ENCODE measurements at places on chromosomes 6 and 20.

DNA sequence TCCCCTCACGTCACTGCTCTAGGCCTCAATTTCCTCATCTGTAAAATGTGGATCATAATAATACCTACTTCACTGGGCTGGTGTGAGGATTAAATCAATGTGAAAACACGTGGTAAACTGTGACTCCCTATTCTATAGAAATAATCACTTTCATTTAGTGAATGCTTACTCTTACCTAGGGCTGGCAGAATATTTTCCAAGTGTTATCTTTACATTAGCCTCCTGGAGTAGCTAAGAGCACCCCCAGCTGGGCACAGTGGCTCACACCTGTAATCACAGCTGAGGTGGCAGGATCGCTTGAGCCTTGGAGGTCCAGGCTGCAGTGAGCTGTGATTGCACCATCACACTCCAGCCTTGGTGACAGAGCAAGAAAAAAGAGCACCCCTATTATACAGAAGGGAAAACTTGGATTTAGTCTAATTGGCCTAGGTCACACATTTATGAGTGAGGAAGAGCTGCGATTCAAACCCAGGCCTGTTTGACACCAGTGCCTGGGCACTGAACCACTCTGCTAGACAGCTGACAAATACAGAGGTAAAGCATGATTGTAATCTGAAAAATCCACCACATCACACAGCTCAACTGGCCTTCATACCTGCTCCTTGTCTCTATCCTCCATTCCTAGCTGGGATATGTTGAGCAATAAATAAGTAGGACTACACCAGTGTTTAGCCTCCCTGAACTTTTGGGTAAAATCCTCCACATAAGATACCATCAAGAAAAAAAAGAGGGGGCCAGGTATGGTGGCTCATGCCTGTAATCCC, 1.4 kb upstream of the SNTA1 start:
- DNase-seq: peak; percentile 46

GRCh38 chr6:136607204-136607931, 57.1 kb upstream of the MAP7 start:
- peak; percentile 97 for DNase-seq

GRCh38 chr6:45772886-45773495, 242.7 kb downstream of the CLIC5 start:
- no peak for DNase-seq

DNA sequence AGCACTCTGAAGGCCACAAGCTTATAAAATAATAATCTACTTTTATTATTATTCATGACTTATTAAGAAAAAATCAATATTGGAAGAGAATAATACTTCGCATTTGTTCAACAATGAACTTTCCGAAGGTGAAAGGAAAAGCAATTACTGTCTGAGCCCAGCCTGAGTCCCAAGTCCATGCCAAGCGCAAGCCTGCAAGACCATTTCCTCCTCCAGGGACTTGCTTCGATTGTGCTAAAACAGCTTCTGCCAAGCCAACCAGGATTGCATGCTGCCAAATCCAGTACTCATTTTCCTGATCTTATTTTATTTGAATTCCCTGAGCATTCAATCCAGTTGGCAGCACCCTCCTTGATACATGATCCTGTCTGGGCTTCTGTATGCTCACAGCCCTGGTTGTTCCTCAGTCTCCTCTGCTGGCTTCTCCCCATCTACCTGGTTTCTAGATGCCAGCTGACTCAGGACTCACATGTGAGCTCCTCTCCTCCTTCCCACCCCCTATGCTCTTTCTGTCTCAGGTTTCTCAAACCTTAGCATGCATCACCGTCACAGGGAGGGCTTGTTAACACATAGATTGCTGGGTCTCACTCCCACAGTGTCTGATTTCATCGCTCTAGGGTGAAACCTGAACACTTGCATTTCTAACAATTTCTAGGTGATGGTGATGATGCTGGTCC, 55.9 kb upstream of the PSMF1 start:
- no peak for DNase-seq

- DNase-seq: no peak
These were observed 31.5 kb downstream of the RRBP1 start for GRCh38 chr20:17650301-17651128.
